T follicular helper cell (primary cell): ENCODE measurements at places on chromosomes 16 and 17.

DNA sequence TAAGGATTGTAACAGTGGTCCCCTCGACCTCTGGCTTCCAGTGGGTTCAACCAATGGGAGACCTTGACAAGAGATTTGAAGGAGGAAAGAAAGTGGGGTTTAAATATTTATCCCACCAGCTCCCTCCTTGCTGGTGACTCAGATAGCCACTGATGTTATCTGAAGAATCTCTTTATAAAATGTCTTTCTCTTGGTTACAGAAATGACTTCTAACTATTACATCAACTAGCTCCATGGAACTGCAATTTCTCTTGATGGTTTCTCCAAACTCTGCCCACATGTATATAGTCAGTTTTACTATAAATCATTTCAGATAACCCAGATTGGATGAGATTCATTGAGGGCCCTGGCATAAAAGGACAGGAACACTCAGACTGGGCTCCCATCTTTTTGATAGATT is 920.2 kb upstream of the SOX9 start:
- DNase-seq, result no peak

- DNase-seq, result no peak
Measured at GRCh38 chr16:497258-497657, 30.3 kb upstream of the CAPN15 start.

DNA sequence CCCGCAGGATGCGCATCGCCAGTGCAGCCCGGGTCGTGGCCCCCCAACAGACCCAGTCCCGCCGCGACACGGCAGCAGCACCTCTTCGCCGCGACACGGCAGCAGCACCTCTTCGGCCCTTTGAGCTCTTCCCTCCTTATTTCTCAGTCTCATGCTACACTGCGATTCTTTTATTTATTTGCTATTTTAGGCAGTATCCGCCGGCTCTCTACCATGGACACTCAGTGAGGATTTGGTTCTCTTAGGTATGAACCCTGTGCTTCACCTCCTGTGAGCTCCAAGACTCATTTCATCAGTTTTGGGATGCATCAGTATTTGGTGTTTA is 8.3 kb upstream of the MAP2K3 start:
- no peak for DNase-seq

DNA sequence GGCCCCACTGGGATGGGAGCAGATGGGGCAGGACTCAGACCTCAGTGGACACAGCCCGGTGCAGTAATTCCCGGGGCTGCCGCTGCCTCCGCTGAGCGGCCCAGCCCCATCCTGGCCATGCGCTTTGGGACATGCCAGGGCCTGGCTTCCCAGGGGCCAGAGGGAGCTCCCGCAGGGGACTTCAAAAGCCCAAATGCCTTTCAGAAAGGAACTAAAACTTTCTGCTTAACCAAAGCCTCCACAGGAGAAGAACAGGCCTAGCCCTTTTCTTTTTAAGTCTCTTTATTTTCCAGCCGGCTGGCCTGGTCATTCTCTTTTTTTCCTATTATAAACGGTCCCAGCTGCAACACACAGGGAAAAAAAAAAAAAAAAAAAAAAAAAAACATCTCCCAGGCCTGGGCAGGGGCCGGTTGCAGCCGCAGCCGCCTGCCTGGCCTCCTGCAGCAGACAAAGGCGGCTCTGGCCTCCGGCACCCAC is 10.7 kb upstream of the ZNF423 start:
- DNase-seq, result no peak

- DNase-seq, result no peak
Measured at GRCh38 chr16:56202036-56202435, 10.7 kb downstream of the GNAO1 start.

GRCh38 chr17:44773140-44773539 is 14.4 kb downstream of the ADAM11 start:
- no peak for DNase-seq

- no peak for DNase-seq
Measured at GRCh38 chr16:28875134-28876018, 2.9 kb upstream of the ATP2A1 start.

DNA sequence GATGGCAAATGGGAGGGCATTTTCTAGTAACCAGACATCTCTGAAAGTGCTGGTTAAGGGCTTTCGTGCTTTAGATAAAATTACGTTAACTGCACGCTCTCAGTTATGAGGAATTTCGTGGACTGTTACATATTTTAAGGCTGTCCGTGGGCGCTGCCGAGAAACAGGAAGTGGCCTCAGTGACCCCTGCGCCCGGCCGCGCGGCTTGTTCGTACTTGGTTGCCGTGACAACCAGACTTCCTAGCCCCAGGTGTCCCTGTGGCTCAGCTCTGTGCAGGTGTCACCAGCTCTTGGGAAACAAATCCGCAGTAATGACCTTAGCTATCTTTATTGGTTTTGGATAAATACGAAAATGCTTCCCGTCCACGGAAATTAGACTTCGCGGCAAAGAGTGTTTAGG is 52.7 kb downstream of the LMF1 start:
- DNase-seq, result no peak

- no peak for DNase-seq
Measured at GRCh38 chr17:72034000-72034399, 86.8 kb upstream of the SOX9 start.

GRCh38 chr16:78976212-78976611 is 624.3 kb downstream of the MAF start:
- no peak for DNase-seq

DNA sequence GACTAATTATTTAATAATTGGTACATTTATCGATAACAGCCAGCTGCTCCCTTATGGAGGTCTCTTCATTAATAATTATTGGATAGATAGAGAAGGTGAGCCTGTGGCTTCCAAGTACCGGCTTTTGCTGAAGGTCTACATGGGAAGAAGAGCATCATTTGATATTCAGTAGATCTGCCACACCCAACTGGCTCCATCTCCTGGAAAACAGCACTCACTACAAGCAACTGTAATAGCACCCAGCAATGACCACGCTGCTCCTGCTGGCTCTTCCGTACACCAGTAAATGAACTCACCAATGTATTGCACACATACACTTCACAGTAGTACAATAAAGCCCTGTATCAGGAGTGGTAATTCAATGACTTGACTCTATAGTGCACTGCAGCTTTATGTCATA is 19.5 kb downstream of the MARVELD3 start:
- DNase-seq, result no peak

- no peak for DNase-seq
Measured at GRCh38 chr17:78081551-78081950, 47.0 kb downstream of the TMC6 start.

DNA sequence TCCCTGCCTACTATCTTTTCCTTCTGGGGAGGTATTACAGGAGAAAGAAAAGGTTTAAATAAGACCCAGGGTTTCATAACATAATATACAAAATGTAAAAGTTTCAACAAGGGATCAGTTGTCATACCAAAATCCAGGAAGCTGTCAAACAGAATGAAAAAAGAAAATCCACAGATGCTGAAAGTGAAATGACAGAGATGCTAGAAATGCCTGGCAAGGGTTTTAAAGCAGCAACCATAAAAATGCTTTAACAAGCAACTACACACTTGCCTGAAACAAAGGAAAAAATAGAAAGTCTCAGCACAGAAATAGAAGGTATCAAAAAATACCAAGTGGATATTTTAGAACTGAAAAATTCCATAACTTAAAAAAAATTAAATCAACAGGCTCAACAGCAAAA is 105.0 kb downstream of the C16orf78 start:
- DNase-seq, result no peak

DNA sequence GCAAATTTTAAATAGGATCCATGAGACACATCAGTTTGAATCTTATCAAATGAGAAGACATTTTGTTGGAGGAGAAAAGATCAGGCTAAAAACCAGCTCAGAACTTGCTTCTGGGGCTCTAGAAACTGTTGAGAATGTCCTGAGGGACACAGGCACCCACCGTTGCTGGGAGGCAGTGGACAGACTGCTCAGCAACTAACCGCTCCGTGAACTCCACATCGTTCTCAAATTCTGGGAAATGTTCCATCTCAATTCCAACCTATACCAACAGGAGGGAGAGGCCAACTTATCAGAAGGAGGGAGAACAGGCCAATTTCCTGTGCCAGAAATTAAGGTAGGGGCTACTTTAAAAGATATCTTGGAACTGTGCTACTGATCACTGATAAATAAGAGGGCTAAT is 8.3 kb downstream of the TAT start:
- DNase-seq, result no peak

- DNase-seq, result no peak
Measured at GRCh38 chr16:58293449-58293848, 1.4 kb downstream of the PRSS54 start.

- DNase-seq, result no peak
Measured at GRCh38 chr16:54067322-54068065, 219.1 kb downstream of the IRX3 start.

DNA sequence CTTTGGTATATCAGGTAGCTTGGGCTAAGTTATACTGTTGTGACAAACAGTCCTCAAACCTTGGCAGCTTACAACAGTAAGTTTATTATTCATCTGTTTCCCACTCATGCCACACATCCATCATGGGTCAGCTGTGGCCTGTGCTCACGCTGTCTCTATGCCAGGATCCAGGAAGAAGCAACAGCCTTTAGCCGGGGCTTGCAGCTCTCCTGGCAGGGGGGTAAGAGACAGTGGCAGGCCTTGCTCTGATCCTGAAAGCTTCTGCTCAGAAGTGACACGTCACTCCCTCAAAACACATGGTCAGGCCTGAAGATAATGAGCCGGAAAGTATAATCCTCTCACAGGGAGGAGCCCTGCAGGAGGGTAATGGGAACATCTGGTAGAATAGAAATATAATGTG is 377.6 kb downstream of the CPPED1 start:
- no peak for DNase-seq

DNA sequence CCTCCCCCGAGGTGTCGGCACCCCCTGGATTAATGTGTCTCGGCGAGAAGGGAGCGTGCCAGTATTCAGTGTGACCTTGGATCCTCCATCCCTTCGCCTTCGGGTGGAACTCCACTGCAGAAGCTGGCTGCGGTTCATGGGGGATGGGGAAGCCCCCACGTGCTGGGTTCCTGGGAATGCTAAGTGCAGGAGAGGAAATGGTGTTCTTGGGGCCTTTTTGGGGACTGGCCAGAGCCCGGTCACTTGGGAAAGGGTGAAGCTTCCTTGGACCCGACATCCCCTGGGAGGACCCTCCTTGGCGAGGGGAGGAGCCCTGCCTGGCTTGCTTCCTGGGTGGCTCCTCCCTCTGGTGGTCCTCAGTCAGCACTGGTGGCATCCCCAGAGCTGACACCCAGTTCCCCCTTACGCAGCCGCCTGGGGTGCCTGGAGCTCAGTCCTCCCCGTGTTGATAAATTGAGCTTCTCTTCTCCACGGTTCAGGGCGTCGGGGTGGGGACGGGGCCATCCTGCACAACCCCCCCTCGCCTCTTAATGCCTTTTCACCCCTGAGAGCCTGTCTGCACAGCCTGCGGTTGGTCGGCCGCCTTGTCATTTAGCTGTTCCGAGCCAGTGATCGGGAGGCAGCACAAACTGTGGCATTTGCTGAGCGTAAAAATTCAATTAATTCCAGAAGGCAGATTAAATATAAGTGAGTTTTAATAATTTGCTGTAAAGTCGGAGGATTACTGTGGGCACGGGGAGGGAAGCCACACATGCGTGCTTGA is 30.7 kb upstream of the GSE1 start:
- DNase-seq, result no peak

DNA sequence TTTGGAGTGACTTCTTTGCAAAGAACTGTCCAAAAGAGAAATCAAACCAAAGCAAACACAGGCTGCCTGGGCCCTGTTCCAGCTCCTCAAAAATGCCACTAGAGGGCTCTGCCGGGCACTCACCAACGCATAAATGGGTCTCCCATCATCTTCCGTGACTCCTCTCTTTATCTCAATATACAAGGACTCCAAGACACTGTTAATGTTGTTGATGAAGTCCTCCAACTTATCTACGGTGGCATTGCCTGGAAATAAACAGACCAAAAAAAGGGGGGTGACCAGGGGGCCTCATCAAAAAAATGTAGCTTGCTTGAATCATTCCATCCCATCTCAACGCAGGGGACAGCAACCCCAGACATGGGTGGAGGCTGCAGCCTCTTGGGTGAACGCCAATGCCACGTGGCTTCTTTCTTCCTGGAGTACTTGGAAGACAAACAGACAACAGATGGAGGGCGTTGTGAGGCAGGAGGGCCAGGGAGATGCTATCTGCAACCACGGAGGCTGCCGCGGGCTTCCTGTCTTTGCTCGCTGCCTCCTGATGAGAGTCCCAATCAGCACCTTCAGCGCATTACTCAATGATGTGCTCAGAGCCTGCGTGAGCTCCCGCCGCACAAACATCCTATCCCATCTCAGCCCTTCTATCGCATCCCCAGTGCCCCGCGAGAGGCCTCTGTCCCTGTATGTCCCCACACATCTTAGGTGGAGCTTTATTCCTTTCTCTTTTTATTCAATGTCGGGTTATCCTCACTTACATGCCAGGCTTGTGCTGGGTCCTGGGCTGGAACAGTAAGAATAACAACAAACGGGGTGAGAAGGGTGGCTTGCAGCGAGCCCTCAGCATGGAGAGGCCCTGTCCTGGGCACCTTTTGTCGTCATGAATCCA is 32.0 kb downstream of the KDM8 start:
- DNase-seq, result peak; percentile 90

DNA sequence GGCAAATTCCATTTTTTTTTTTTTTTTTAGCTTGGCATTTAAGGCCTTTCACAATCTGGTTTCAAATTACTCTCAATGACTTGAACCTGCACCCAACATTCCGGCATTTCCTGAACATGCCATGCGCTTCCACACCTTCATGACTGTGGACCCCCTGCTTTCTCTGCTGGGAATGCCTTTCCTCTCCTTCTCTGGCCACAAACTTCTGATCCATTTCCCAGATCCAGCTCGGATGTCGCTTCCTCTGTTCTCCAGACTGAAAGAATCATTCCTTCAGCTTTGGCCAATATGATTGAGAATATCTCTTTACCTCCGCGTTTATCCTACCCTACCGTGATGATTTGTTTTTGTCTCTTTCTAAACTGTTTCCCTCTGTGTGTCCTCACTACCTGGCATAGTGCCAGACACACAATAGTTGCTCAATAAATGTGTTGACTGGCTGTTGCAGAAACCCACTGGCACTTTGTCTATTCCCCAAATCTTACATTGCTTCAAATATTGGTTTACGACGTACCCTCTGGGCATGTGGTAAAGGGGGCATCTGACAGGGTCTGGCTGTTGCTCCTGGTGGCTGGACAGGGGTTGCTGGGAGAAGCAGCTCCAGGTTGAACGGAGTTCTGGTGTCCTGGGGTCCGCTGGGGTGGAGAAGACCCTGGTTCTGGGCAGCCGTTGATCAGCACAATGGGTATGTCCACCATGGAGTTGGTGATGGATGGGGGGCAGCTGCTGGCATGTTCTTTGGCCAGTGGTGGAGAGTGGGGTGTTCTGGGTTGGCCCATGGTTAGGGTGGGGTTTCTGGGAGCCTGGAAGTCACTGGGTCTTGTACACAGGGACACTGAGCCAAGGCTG is 14.7 kb downstream of the TNS4 start:
- DNase-seq, result no peak

DNA sequence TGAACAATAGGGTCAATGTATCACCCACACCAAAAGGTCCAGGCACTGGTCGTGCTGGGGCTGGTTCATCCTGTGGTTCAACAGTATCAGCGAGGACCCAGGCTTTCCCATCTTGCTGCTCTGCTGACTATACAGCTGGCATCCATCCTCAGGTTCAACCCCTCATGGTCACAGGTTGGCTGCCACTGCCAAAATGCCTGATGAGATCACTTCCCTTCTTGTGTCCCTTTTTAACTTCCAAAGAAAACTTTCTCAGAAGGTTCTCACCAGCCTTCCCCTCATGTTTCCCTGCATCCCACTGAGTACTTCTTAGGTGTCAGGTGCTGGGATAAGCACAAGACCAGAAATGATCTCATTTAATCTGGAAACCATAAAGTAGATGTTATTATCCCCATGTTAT is 25.7 kb downstream of the CLEC16A start:
- DNase-seq, result no peak

GRCh38 chr16:73172973-73173709 is 125.2 kb upstream of the ZFHX3 start:
- no peak for DNase-seq
